ENCODE measurements at places on chromosomes 2 and 18. TPM values are rescaled to one million over a fixed set of nuclear protein-coding genes. Genes with fewer than 3 reads are reported as not detected.

Gene PLA2R1
- total RNA-seq, result 17.0 TPM

Gene CHPF
- total RNA-seq, result 3.2 TPM

Gene RAB6C
- not detected for total RNA-seq

Gene MARCO
- not detected for total RNA-seq

Gene RTP5
- not detected for total RNA-seq

Gene POTEJ
- 0.47 TPM for total RNA-seq

Gene OBSL1
- total RNA-seq, result 38.8 TPM

Gene SEPTIN10
- total RNA-seq, result 179 TPM

Gene FOXD4L1
- total RNA-seq, result 0.17 TPM

Gene ATP6V1C2
- total RNA-seq, result 0.14 TPM

Gene FASTKD2
- total RNA-seq, result 51.3 TPM

Gene BCL2
- total RNA-seq, result 0.88 TPM

Gene CSRNP3
- 0.51 TPM for total RNA-seq

Gene AP1S3
- total RNA-seq, result 4.4 TPM

Gene CAB39
- total RNA-seq, result 97.2 TPM

Gene SCYGR5
- total RNA-seq, result not detected

Gene CPO
- total RNA-seq, result not detected

Gene QPCT
- total RNA-seq, result 4.0 TPM

Gene CDK15
- not detected for total RNA-seq

Gene DSG4
- not detected for total RNA-seq

Gene VWC2L
- not detected for total RNA-seq

Gene ACVR1C
- 0.17 TPM for total RNA-seq

Gene M1AP
- not detected for total RNA-seq

Gene MPP4
- total RNA-seq, result 2.2 TPM

Gene NXPH2
- total RNA-seq, result not detected

Gene LOXHD1
- 0.05 TPM for total RNA-seq

Gene ALPI
- not detected for total RNA-seq

Gene RRM2
- total RNA-seq, result 19.9 TPM

All from dermis blood vessel endothelial cell (primary cell).